ENCODE measurements at places on chromosomes 13 and 19.
A peak's percentile ranks its signal among the peaks of the same experiment; 100 is the strongest.

- no peak for DNase-seq
These were observed 56.8 kb upstream of the KATNAL1 start for GRCh38 chr13:30364133-30364532.

DNA sequence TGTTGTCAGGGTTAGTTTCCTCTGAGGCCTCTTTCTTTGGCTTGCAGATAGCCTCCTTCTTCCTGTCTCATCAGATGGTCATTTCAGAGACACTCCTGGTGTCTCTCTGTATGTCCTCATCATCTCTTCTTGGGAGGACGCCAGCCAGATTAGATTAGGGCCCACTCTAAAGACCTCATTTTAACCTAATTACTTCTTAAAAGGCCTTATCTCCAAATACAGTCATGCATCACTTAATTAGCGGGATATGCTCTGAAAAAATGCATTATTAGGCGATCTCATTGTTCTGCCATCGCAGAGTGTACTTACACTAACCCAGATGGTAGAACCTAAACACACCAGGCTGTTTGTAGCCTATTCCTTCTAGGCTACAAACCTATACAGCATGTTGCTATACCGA lies 89.0 kb downstream of the CDK8 start:
- no peak for DNase-seq

- DNase-seq: no peak
These were observed 65.6 kb downstream of the UFM1 start for GRCh38 chr13:38415233-38415632.

- DNase-seq: peak; percentile 21
These were observed 62.8 kb upstream of the CEACAM8 start for GRCh38 chr19:42657556-42657955.

DNA sequence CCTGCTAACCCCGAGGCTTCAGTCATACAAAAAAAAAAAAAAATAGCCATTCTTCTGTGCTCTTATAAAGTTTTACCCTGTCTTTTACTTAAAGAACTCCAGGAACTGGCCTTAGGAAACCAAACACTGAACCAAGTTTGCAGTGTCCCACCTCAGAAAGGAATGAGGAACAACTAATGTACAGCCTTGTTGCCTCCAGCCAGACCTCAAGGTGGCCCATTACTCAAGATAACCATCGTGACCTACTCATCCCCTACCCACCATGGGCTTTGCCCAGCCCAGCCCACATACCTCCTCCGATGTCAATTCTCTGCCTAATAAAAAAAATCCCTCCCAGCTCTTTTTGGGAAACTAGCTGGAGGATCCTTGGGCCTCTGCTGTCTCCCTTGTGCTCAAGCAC lies 133.2 kb downstream of the STARD13 start:
- no peak for DNase-seq

Measured in HCEC 1CT (cell line).